ENCODE measurements at places on chromosomes 16 and 17. TPM values are rescaled to one million over a fixed set of nuclear protein-coding genes. Genes with fewer than 3 reads are reported as not detected.

Gene DNAI2
- 0.12 TPM for total RNA-seq

DNA sequence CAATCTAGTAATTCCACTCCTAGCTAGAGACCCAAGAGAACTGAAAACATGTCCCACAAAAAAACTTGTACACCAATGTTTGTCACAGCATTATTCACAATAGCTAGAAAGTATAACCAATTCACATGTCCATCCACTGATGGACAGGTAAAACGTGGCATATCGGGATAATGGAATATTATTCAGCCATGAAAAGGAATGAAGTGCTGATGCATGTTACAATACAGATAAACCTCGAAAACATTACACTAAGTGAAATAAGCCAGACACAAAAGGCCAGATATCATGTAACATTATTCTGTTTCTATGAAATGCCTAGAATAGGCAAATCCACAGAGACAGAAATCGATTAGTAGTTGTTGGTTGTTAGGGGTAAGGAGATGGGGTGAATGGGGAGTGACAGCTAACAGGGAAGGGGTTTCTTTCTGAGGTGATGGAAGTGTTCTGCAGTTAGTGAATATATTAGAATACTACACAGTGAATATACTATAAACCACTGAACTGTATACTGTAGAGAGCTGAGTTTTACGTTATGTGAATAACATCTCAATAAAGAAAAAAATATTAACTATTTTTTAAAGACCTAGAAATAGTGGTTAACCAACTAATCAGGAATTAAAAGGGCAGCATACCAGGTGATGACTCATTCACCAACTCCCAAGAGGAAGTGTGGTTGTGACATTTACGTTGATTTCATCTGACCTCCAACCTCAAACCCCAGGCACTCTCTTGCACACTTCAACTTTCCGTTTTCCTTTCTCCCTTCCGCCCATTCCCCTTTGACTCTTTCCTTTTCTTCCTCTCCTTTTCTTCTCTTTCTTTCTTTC, 48.6 kb downstream of the GAS7 start:
- no peak for DNase-seq

DNA sequence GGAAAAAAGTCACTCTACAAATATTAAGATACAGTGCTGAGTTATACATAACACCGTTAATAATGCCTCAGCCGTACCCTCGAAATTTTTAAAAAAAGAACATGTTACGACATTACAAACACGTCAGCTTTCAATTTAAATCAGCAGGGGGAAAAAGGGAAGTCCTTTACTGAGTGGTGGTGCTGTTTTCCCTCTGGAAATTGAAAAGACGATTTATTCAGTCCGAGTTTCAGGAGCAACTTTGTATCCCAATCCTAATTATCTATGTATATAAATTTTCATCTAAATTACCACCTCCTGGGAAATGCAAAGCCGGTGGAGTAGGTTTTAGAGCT, 1.3 kb downstream of the NETO2 start:
- no peak for DNase-seq

DNA sequence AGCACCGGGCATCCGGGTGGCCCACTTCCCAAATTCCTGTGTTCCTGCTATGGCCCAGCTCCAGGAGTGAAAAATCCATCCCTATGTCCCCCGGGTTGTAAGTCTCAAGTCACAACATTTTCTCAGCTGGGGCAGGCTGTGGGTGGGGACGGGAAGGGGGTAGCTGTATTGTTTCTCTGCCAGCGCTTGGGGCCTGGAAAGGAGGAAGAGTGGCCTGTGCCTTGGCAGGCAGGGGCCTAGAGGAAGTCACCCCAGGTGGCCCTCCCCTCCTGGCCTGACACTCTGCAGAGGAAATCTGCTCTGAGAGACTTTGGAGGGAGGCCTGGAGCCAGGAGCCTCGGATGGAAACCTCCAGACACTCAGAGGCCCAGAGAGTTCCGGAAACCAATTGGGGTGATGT, 10.6 kb upstream of the SCN4A start:
- no peak for DNase-seq

Gene MMP25
- 0.29 TPM for total RNA-seq

DNA sequence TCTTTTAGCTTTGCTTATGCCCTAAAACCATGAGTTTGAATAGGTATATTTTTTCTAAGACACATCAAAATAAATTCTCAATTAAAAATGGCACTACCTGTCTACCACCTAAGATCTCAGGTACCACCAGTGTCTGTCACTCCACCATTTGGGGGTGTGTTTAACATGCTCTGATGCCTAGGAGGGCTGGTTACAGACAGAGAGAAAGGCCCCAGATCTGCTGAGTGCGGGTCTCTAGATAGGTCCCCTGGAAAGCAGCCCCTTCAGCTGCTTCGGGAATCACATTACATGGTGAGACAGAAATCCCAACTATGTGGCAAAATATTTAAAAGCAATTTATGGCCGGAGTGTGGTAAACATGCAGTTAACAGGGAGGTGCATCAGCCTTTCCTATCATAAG, 653 bp upstream of the VAC14 start:
- DNase-seq, result no peak

- peak; percentile 64 for DNase-seq
These were observed 363.7 kb downstream of the SNX29 start for GRCh38 chr16:12340151-12340733.

GRCh38 chr16:50599494-50599893, 51.3 kb downstream of the NKD1 start:
- no peak for DNase-seq

GRCh38 chr17:33220036-33220435, 73.1 kb downstream of the ASIC2 start:
- DNase-seq, result no peak

Gene EEF2K
- total RNA-seq, result 10.0 TPM

Gene KRTAP1-1
- not detected for total RNA-seq

GRCh38 chr17:64156670-64157069, 26.7 kb upstream of the ERN1 start:
- DNase-seq, result no peak

DNA sequence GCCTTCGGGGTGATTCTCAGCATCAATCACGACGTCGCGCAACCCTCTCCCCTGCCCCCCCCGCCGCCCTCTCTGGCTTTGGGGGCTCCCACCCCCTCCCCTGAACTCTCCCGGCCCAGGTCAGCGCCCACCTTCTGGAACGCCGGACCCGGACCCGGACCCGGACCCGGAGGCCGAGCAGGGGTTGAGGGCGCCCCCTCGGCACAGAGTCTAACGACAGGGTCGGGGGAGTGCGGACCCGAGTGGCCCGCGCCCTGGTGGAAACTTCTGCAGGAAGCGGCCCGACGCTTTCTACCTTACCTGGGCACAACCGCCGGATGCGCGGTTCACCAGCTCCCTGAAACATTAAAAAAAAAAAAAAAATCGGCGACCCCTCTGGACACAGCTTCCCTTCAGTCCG, 16.2 kb downstream of the SALL1 start:
- DNase-seq, result no peak

DNA sequence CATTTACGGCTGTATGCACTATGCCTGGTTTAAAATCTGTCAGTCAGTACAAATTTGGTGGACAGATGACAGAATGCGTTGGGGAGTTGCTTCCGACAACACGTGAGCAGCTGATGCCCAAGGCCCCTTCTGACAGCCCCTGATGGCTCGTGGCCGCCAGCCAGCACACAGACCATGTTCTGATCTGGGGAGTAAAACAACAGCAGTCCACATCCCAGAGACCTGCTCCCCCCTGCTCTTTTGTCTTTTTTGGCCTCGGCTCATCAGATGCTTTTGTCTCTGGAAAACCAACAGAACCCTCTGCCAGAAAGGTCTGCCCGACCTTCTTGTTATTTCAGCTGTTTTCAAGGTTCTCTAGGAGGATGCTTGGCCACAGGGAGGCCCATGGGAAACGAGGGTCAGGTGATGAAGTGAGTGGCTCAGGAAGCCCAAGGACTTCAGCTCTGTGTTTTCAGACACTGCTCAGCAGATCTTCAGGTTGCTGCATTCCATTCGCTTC, 10.8 kb downstream of the ARSG start:
- no peak for DNase-seq

GRCh38 chr16:89565506-89566372, 5.3 kb downstream of the RPL13 start:
- DNase-seq, result peak; percentile 59

DNA sequence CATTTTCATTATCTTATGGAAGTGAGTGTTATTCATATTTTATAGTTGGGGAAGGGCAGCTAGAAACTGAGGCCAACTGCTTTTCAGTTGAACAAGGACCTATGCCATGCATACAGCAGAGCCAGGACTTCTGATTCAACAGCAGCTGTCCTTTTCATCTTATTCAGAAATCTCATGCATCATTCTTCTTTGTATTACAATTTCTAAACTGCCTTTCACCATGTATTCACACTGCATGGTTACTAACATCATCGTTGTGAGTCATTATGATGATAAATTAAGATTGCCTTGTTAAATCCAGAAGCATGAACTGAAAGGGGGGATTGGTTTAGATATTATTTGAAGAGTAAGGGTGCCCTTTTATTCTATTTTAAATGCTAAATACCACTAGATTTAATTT, 1470.1 kb upstream of the GOT2 start:
- no peak for DNase-seq

GRCh38 chr16:56477096-56477878, 25.9 kb downstream of the OGFOD1 start:
- DNase-seq, result peak; percentile 26

Gene FA2H
- not detected for total RNA-seq

Gene GP2
- total RNA-seq, result not detected

GRCh38 chr16:7509963-7510601, 177.4 kb downstream of the RBFOX1 start:
- DNase-seq, result no peak

- DNase-seq, result no peak
These were observed 33.8 kb upstream of the PHLPP2 start for GRCh38 chr16:71758293-71758760.

DNA sequence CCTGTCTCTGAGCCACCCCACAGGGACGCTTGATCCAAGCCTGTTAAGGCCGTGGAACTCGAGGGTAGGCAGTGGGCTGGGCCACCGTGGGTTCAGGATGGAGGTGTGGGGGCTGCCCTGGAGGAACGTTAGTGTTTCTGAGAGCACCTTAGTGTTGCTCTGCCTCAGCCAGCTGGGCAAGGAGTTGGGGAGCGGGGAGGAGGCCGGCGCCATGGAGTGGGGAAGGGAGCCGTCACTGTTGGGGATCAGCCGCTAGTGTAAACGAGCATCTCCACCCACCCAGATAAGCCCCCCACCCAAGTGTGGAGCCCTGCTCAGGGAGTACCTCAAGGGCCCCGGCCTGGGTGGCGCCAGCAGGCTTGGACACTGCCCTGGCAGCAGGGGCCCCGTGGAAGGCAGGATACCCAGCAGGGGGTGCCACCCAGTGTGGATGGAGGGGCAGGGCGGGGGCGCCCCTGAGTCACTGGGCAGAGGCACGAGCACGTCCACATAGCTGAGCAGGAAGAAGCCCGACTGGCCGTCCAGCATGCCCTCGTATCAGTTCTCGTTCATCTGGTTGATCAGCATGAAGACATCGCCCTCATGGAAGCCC, 98.6 kb downstream of the KPNA2 start:
- DNase-seq, result no peak

Gene GH2
- total RNA-seq, result not detected

DNA sequence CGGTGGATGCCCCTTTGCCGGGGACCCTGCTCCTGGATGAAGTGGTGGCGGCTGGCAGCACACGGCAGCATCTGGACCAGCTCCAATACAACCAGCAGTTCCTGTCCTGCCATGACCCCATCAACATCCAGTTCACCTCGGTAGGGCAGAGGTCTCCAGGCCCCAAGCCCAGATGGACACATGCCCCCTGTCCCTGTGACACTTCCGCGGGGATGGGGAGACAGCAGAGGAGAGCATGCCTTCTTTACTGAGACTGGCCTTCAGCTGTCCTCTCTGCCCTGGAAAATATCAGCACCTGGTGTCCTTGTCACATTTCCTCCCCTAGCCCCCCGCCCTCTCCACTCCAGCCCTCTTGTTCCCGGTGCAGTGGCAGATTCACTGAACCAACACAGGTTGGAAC, 6.2 kb downstream of the CHAD start:
- DNase-seq, result no peak

GRCh38 chr16:78638371-78638770, 538.9 kb downstream of the WWOX start:
- DNase-seq, result no peak

GRCh38 chr16:68460067-68460466, 11.8 kb upstream of the SMPD3 start:
- DNase-seq, result no peak

Gene SCNN1G
- total RNA-seq, result not detected

- no peak for DNase-seq
These were observed 163.5 kb downstream of the SDK2 start for GRCh38 chr17:73480740-73481139.

GRCh38 chr17:28407130-28407973, 1.3 kb upstream of the SLC46A1 start:
- DNase-seq, result no peak

- DNase-seq, result peak; percentile 77
These were observed 5.0 kb upstream of the TRAF4 start for GRCh38 chr17:28738680-28739384.

Gene OTOP2
- total RNA-seq, result not detected

Gene IRX6
- total RNA-seq, result not detected

DNA sequence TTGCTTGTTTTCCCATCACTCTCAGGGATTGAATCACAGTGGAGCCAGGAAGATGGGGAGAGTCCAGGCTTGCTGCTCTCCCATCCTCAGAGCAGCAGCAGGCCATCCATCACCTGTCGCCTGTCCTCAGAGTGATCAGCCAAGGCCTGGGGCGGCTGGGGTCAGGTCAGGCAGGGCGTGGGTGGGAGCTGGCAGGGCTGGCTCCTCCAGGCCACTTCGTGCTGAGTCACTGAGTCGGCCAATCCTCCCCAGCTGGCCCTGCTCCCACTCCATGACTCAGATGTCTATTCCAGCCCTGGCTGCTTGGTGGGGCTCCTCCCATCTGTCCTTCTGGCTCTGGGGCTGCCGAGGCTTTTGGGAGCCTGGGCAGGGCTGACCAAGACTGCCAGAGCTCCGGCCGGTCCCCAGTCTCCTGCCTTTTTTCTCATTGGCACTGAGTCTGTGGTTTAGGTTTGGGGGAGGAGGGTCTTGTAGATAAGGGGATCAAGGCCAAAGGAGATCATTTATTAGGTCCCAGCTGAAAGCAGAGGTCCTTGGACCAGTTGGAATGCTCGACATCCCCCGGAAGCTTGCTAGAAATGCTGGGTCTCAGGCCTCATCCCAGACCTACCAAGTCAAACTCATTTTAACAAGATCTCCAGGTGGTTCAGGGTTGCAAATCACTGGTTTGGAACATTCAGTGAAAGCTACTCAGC, 72.7 kb downstream of the ABCC1 start:
- DNase-seq, result no peak

- DNase-seq, result no peak
These were observed 757.0 kb downstream of the CDH11 start for GRCh38 chr16:64364894-64365293.

GRCh38 chr17:57625957-57626356, 119.1 kb downstream of the CCDC182 start:
- DNase-seq, result no peak
